DMS 273 treated with DMSO at 0.1 percent for 48 hours (cell line): ENCODE measurements at places on chromosomes 3 and 15.

DNA sequence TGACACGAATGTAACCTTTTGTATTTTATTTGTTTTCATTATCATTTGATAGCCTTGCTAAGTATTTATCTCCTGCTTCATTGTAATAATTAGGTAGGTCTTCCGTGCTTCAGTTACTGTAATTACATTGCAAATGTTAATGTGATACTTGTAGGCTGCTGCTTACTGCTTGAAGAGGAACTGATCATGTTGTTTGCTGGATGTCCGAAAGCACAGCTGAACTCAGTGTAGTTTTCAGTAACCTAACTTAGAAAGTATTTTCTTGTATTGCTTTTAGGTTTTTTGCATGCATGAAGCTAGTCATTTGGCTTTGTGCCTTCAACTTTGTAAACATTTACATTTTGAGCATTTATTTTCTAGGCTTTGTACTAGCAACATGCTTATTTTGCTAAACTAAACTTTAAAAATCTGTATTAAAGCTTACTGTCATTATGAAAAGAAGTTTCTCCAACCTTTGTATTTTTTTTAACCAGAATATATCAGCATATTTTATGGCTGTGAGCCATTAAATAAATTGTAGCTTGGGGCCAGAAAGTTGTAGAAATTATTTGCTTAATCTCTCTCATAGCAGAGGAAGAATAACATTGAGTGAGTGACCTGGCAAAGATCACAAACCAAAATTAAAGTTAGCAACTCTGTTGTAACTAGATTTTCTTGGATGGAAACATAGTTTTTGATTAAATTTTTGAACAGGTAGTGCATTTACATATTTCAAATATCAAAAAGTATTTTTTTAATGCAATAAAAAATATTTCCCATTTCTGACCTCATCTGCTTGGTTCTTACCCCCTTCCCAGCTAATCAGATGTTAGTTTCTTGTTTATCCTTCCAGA lies 30.7 kb downstream of the SACM1L start:
- no peak for DNase-seq

GRCh38 chr3:101998256-101998926 lies 149.1 kb downstream of the NFKBIZ start:
- no peak for DNase-seq

DNA sequence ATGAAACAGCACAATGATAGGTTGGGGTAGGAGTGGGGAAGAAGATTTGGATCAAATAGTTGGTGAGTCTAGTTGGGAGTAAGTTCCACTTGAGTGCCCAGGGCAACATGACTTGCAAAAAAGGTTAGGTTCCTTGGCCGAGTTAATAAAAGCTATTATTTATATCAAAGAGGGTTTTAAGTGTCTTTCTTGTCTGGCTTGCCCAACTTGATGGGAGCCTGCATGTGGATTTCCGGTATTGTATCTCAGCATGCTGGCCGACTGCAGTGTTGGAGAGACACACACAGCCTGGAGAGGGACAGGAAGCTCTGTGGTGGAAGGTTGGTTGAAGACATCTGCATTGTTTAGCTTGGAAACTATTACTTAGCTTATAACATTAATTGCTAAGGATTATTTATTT lies 449.5 kb upstream of the TBL1XR1 start:
- DNase-seq = no peak

DNA sequence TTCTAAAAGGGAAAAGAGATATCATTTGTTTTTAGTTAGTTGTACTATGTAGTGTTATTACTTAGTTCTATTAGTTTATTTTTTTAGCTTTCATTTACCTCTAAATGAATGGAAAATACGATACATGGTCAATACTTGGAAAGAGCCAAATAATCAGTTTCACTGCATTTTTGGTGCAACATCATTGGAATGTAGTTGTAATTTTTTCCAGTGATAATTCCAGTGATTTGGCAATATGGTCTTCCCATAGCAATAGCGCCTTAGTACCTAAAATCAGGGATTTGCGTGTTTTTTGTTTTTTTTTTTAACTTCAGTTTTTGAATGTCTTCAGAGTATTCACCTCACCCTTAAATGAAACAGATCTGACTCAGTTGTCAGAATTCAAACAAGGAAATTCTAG lies 41.8 kb downstream of the RAB8B start:
- no peak for DNase-seq

- no peak for DNase-seq
Measured at GRCh38 chr3:69770219-69770618, 31.0 kb downstream of the MITF start.

DNA sequence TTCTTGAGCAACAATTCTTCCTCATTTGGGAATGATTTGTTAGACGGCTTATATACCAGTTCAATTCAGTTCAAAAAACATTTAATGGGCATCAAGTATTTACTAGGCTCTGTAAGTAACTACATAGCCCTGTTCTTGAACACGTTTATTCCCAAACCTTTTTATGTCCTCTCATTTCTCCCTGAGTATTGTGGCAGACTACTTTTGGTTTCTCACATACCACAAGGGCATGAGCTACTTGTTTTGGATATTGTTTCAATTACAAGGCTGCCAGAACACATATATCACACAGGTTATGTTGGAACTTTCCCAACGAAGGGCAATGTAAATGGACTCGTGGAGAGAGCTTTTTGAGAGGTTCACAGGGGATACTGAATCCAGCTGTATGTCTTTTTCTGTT lies 363.8 kb upstream of the NAALADL2 start:
- no peak for DNase-seq
